Myometrial cell (primary cell): ENCODE measurements at places on chromosomes 7 and 10. TPM values are rescaled to one million over a fixed set of nuclear protein-coding genes. Genes with fewer than 3 reads are reported as not detected.

Gene OR2A5
- not detected in 2 replicates for total RNA-seq

Gene ADO
- total RNA-seq, result 12.4 and 14.2 TPM in 2 replicates

Gene MRLN
- total RNA-seq, result not detected in 2 replicates

Gene GRM3
- total RNA-seq, result not detected in 2 replicates
